Aorta (tissue), 5 donors: ENCODE measurements at places on chromosomes 5 and 9.

GRCh38 chr9:37415011-37415719 is 7.3 kb upstream of the GRHPR start:
- DNase-seq, result peak; percentile 81

GRCh38 chr9:14198047-14198840 is 115.7 kb downstream of the NFIB start:
- no peak for DNase-seq

DNA sequence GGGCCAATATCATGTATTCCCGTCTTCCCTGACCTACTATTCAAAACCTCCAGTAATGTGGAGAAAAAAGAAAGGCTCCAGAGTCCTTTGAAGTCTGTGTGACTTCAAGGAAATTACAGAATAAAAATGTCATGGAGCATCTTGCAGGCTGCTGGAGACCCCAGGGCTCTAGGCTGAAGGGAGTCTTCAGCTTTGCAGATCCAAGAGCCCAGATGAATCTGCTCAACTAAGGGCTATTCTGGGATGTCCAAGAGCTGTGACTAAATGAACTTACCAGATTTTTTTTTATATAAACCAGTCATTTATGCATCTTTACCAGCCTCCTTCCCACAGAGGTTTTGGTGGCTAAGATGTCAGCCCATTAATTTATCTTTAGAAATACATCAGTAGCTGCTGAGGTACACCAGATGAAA is 167.3 kb downstream of the MUSK start:
- no peak for DNase-seq

DNA sequence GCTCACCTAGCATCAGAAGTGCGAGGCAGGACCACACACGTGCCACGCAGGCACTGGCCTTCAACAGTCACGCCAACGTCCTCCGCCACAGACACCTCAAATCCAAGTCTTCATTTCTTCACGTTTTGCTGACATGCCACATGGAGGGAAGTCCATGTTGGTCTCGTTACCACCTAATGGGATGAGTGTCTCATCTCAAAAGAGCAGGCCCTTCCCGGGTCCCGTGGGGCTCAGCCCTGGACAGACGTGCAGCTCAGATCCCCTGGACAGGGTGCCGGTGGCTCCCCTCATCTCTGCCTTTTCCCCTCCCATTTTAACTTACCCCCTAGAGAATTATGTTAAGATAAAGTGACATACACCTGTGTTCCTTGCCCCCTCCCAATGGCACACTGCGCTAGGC is 76.8 kb downstream of the MRPL36 start:
- DNase-seq, result peak; percentile 43

DNA sequence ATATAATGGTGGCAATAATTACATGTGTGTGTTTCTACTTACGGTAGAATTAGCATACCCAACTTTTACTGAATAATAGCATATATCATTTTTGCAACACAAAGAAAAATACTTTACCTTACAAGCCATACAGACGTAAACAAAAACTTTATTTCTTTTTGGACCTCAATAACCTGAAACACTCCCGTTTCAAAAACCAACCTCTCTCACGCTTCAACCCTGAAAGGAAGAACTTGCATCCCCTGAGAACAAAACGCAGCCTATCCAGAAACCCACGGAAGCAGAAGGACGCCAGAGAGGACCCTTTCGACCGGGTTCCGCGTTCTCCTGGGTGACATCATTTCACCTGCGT is at the start of gene RNF38:
Gene RNF38, minus strand, starts transcription at position 290 of the 352 bp plus-strand sequence. Its CDS starts 161 bp downstream, at position 129.
- DNase-seq, result no peak

DNA sequence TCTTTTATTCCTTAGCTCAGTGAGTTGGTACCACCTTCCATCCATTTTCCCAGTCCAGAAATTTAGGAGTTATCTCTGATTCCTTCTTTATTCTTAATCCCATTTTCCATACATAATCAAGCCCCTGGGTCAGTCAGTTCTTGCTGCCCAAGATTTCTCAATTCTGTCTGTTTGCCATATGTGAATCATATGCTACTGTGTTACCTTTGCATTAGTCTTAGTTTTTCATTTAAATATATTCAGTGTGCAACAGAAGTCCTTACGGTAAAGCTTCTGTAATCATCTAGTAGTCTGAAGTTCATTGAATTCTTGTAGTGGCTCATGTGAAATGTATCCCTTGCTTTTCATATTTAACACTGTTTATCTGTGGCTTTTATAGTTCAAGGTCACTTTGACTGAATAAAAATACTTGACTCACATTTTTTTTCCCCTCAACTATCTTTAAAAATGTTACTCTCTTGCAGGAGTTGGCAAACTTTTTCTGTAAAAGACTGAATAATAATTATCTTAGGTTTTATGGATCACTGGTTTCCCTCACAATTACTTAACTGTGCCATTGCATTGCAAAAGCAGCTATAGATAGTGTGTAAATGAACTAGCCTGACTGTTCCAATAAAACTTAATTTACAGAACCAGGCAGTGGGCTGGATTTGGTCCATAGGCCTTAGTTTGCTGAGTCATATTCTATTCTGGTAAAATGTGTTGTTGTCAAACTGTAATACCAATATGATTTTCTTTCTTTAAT is 6.9 kb downstream of the KIAA1958 start:
- DNase-seq, result no peak

- no peak for DNase-seq
These were observed 277.7 kb downstream of the TMEM167A start for GRCh38 chr5:82799361-82800077.

GRCh38 chr9:107280543-107280942 is 2.5 kb upstream of the RAD23B start:
- DNase-seq, result no peak

DNA sequence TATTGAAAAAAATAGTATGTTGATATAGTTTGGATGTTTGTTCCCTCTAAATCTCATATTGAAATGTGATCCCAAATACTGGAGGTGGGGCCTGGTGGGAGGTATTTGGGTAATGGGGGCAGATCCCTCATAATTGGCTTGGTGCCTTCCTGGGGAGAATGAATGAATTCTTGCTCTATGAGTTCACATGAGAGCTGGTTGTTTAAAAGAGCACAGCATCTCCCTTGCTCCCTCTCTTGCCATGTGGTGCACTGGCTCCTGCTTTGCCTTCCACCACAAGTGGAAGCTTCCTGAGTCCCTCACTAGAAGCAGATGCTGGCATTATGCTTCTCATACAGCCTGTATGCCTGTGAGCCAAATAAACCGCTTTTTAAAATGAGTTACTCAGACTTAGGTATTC is 154.8 kb downstream of the ADAMTS6 start:
- no peak for DNase-seq

GRCh38 chr9:11374926-11375325 is 762.1 kb upstream of the PTPRD start:
- no peak for DNase-seq

DNA sequence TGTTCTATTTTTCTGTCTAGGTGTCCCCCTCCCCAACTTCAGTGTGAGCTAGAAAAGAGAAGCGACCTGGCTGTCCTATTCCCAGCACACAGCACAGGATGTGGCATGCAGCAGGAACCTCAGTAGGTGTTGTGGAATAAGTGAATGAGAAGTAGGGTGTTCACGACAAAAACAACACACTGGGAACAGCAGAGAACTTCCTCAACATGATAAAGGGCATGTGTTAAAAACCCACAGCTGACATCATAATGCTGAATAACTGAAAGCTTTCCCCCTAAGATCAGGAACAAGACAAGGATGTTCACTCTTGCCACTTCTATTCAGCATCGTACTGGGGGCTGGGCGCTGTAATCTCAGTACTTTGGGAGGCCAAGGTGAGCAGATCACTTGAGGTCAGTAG is 155.6 kb upstream of the ZNF618 start:
- no peak for DNase-seq

- no peak for DNase-seq
These were observed 8.4 kb downstream of the GFI1B start for GRCh38 chr9:132986640-132987620.

GRCh38 chr5:96146675-96147074 is 185.0 kb upstream of the ELL2 start:
- DNase-seq, result peak; percentile 58

DNA sequence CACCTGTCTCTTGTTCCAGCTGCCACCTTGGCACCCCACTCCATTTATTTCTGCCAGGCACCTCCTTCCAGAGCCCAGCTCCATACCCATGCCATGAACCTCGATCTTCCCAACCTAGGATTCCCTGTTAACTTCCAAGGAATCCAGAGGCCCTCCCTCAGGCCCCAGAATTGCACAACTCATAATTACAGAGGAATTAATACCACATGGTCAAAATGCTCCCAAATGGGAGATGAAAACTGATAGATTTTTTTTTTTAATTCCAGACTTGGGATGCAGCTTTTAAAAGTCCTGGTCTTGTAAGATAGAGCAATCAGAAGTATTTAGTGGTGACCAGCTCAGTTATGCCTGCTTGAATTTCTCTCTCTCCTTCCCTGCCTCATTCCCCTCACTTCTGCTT is 96.2 kb upstream of the CCDC112 start:
- no peak for DNase-seq

- DNase-seq, result no peak
These were observed 7.4 kb downstream of the HNRNPH1 start for GRCh38 chr5:179616002-179616594.

DNA sequence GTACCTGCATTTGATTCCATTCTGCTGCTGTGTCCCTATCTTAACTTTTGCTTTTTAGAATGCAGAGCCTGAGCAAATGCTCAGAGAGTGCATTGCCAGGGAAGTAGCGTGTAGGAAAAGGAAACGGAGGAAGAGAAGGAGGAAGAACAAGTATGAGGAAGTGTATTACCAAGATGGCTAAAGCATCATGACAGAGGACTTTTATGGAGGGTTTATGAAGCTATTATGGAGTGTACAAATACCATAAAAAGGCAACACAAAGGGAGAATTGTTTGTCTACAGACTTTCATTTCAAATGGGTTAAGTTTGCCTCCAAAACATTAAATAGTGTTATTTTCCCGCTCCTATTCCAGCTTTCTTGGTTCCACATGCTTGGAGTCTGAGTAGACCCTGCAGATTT is 1899.8 kb upstream of the NUDT12 start:
- DNase-seq, result no peak

- DNase-seq, result peak; percentile 87
These were observed at the start of the genes GBA2 and RGP1 for GRCh38 chr9:35748858-35749514. Gene GBA2 (minus strand): TSS chr9:35749228. CDS start chr9:35748704, 524 bp downstream. Gene RGP1 (plus strand): TSS chr9:35749287. CDS start chr9:35749756, 469 bp downstream.

DNA sequence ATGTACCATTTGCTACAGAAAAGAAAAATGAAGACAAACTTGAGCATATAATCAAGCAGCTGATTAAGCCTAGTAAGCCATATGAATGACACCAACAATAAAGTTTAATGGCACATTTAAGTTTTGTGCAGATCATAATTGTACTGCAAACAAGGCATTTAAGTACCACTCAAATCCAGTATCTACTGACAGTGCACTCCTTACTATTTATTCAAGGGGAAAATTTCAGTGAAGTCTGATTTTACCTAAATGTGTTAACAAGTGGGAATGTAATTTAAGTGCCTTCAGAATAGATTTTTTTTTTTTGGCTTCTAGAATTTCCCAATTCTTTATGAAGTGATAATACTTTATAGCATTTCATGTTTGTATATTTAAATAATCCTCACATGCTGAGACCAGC is 341.0 kb upstream of the POU5F2 start:
- no peak for DNase-seq

- no peak for DNase-seq
These were observed 38.9 kb downstream of the ADAMTS2 start for GRCh38 chr5:179306191-179307012.

- DNase-seq, result no peak
These were observed 320.0 kb downstream of the ENC1 start for GRCh38 chr5:74320526-74320925.

- DNase-seq, result no peak
These were observed 5.5 kb upstream of the SCGB3A1 start for GRCh38 chr5:180596668-180597231.

- no peak for DNase-seq
These were observed 78.1 kb downstream of the NDUFAF2 start for GRCh38 chr5:61023131-61023530.

DNA sequence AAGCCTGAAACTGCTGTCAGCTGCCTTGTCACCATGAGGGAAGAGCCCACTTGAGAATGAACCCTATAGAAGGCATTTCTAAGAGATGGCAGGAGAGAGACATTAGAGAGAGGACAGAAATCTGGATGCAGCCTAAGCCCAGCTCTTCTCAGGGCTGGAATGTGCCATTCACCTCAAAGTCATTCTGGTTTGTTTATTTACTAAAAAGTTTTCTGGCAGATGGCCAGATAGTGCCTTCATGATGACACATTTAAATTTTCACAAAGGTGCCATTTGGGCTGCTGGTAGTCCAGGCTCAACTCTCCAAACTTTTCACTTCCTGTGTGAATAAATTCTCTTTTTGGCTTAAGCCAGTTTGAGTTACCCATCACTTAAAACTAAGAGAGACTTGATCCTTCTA is 144.6 kb upstream of the ZNF366 start:
- no peak for DNase-seq

DNA sequence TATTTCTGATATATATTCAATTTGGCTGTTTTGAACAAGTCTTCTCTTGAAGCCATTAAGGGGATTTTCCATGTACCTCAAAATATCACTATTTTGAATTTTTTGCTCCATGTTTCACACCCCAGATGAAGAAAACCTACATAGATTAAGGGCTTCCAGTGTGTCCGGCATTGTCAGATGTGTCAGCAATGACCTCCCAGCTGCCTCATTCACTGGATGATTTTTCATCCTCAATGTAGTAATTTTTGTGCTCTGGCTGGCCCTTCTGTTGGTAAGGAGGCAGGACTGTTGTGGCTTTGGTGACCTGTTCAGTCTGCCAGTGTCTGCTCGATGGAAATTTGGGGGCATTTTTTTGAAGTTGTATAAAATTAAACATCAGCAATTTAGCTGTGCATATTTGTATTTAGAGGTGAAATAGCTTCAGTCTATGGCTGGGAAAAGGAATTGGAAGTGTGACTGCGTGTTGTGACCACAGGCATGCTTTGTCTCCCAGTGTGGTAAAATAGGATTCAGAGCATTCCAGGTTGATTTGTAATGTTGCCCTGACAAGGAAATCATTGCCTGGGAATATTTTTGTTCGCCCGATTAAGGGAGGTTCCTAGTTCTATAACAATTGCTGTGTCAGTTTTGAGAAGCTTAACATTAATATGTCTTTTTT is 312.4 kb downstream of the ARHGEF28 start:
- DNase-seq, result no peak

DNA sequence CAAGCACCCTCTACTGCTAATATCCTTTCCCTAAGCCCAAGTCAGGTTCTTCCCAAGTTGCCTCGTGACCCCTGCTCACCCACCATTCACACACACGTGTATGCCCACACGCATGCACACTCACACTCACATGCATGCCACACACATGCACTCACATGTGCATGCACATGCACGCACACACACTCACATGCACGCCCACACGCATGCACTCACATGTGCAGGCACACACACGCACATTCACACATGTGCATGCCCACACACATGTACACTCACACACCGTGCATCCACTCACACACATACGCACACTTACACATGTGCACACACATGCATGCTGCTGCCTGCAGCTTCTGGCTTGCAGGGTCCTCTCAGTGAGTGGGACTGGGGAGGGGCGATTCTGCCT is 62.9 kb upstream of the STXBP1 start:
- no peak for DNase-seq

DNA sequence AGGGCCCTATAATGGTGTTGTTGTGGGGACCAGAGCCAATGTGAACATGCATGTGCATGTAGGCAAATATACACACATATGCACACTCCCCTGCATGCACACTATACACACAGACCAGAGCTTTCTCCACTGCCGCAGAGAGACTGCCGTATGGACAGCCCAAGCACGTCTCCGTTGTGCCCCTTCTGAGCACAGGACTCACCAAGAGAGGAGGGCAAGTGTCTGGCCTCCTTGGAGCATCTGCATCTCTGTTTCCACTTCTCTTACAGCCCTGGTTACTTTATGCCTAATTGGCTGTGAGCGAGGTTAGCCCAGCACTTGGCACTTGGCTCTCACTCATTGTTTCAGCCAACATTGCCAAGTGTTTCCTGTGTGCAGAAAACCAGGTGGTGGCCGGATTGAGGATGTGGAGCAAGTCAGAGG is 30.4 kb downstream of the CSF2 start:
- no peak for DNase-seq
